ENCODE measurements at places on chromosomes 7 and 10. TPM values are rescaled to one million over a fixed set of nuclear protein-coding genes. Genes with fewer than 3 reads are reported as not detected.

CALCR gene
- 0.10 TPM for total RNA-seq

TLX1 gene
- not detected for total RNA-seq

NYAP1 gene
- 6.7 TPM for total RNA-seq

TBL2 gene
- total RNA-seq = 55.0 TPM

RADIL gene
- 5.3 TPM for total RNA-seq

AASS gene
- 5.1 TPM for total RNA-seq

PNLIPRP3 gene
- not detected for total RNA-seq

IQUB gene
- 0.79 TPM for total RNA-seq

CELF2 gene
- total RNA-seq = 0.66 TPM

AS3MT gene
- 0.79 TPM for total RNA-seq

CYP2W1 gene
- not detected for total RNA-seq

CDHR3 gene
- total RNA-seq = 5.5 TPM

CALML3 gene
- not detected for total RNA-seq

MAGI2 gene
- total RNA-seq = 0.22 TPM

THSD7A gene
- 0.05 TPM for total RNA-seq

ITPRIP gene
- 12.0 TPM for total RNA-seq

FAM25G gene
- not detected for total RNA-seq

SLC18A2 gene
- not detected for total RNA-seq

UNCX gene
- total RNA-seq = not detected

VWC2 gene
- total RNA-seq = not detected

TMEM196 gene
- total RNA-seq = not detected

GET4 gene
- total RNA-seq = 44.8 TPM

ANXA8L1 gene
- total RNA-seq = not detected

Measured in HCT116 (cell line).